ENCODE measurements at places on chromosomes 6 and 20.

DNA sequence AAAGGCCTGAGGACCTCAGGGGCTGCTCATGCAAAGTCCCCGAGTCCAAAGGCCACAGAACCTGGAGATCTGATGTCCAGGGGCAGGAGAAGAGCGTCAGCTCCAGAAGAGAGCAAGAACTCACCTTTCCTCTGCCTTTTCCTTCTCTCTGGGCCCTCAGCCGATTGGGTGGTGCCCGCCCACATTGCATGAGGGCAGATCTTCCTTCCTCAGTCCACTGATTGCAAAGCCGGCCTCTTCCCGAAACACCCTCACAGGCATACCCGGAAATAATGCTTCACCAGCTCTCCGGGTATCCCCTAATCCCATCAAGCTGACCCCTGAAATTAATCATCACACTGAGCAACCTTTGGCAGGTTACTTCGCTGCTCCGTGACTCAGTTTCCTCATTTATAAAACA is 33.4 kb downstream of the SPDEF start:
- no peak for DNase-seq

GRCh38 chr20:9363673-9364072 is 150.7 kb upstream of the LAMP5 start:
- DNase-seq: no peak

DNA sequence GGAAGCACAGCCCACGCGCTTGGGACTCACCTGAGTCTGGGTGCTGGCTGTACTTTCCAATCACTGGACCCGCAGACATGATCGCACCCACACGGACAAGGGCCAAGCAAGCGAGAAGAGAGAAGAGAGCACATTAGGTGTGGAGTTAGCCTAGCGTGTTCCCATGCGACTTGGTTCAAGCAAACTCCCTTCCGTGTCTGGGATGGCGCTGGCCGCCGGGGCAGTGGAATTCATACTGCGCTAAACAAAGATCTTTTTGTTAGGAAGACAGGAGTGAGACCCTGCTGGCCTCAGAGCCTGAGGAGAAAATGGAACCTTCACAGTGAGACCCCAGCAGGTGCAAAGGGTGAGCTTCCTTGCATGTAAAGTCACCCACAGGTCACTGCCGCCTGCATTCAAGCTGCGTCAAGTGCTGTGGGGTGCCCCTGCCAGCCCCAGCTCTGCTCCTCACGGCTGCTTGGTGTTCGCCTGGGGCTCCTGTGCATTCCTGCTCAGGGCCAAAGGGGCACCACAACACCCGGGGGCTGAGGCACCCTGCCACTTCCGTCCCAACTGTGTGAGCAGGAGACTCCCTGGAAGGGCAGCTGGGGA is 26.4 kb downstream of the PSMG4 start:
- no peak for DNase-seq

DNA sequence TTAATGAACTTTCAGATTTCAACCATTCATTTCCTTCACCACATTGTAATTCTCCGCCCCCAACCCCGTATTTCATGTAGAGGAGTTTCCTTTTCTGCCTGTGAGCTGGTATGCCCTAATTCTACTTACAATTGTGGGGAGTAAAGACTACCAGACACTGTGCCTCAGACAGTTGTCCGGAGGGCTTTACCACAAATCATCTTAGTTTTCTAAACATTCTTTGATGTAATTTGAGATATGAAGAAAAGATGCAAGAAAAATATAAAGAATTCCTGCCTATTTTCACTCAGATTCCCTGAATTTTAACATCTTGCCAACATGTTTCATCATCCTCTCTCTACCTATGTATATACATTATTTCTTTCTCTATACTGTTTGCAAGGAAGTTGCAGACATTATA is 28.3 kb upstream of the LOC128125822 start:
- no peak for DNase-seq

DNA sequence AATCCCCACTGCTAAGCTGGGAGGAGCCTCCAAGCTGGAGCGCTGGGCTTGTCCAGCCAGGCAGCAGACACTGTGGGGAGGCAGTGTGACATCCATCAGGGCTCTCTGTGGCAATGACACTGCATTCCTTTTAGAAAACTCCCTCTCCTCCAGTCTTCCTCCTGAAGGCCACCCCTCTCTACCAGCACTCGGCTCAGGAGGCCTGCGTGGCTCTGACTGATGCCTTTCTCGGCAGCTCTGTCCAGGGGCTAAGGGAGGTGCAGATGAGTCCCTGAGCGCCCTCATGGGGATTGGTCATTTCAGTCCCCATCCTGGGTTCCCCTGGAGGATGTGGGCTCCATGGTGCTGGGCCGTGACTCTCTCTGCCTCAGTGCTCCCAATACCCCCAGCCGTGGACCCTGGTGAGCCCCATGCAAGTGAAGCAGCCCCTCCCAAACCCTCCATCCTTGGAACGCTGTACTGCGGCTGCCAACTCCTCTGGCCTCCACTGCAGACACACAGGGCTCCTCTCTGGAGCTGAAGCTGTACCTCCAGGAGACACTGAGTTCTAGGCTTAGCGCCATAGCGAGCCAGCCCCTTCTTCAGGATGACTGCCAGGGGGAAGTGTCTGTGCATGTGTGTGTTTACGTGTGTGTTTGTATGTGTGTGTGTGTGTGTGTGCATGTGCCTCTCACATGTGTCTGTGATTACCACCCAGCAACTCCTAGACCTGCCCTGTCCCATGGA is 209.6 kb downstream of the ERMARD start:
- DNase-seq: no peak
